ENCODE measurements at places on chromosomes 1 and 21.

DNA sequence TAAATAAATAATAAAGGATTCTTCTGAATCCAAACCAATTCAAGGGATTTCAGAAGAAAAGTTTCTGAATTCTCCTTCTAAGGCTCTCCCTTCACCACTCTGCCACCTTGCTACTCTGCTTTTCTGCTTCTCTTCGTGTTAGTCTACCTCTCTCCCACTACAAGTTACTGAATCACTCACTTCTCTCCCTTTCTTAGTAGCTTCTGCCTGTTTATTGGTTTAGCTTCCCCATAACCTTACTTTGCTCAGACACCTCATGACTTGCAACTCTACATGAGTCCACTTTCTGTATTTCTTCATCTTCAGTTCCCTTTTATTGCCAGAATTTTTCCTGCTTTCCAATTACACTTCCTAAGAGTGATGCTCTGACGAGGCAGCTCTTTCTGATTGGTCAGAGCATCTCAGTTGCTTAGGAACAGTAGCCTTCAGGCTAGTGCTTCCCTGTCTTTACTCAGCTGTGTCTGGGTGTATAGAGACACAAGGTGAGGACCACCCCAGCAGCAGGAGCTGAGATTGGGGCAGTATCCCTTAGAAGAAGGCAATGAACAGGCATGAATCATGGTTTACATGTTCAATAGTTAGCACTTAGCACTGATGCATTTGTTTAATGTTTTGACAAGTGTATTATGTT is 144.6 kb downstream of the SLC30A10 start:
- DNase-seq = no peak

GRCh38 chr1:218735436-218736032 is 390.4 kb downstream of the TGFB2 start:
- DNase-seq = no peak

GRCh38 chr1:156510709-156511108 is 10.1 kb upstream of the MEF2D start:
- DNase-seq = no peak

DNA sequence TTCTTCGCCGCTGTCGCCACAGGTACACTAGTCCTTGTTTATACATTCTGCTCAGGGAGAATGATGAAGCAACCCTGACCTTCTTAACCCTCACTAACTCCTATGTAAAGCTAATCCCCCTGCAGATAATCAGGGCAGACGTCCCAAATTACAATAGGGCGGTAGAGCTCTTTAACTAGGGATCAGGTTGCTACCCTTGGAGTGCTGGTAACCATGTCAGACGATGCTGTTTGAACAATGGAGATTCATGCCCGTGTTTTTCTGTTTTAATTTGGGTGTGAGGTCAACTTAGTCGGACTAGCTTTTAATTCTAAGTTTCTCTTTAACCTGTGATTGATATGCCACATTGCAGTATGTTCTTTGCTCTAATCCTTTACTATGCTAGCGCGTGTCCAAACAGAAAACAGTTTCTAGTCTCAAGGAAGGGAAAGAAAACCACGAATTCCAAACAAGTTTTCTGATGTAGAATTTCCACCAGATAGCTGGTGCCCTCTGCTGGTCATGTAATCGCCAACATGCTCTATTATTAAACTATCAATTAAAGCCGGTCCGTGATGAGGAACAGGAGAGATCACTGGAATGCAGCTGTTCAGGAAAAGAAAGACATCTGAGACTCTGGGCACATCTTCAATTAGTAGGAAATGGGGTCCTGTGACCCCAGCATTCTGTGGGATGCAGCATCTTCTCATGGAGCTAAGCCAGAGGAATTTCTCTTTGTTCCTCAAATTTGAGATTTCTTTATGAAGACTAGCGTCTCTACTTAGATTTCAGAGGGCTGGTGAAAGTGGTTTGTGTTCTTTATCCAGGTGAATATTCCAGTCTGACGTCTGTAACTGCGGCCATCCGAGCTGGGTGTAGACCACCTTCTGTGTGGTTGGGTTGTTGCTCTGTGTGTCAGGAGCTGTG is 18.3 kb upstream of the VAMP3 start:
- peak; percentile 6 for DNase-seq

GRCh38 chr1:247681288-247681897 is 1.9 kb upstream of the OR13G1 start:
- DNase-seq = no peak

DNA sequence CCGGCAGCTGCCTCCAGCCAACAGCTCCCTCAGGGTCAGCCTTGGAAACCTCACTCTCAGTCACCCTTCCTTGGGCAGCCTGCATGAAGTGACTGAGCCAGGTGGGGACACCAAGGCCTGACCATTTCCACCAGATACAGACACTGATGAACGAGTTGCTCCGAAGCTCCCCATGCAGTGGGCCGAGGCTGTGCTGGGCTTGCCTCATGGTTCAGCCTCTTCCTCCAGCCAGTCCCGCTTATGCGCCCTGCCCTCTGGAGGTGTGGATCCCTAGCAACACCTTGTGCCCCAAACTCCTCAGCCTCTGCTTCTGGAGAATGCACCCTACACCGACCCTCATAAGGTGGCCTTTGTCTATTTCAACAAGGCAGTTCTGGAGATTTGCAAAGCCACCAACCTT is 236.0 kb downstream of the RRAGC start:
- DNase-seq = no peak

GRCh38 chr1:64223329-64224151 is 20.1 kb downstream of the UBE2U start:
- DNase-seq = no peak

GRCh38 chr21:46585191-46585953 is 19.5 kb downstream of the S100B start:
- no peak for DNase-seq

DNA sequence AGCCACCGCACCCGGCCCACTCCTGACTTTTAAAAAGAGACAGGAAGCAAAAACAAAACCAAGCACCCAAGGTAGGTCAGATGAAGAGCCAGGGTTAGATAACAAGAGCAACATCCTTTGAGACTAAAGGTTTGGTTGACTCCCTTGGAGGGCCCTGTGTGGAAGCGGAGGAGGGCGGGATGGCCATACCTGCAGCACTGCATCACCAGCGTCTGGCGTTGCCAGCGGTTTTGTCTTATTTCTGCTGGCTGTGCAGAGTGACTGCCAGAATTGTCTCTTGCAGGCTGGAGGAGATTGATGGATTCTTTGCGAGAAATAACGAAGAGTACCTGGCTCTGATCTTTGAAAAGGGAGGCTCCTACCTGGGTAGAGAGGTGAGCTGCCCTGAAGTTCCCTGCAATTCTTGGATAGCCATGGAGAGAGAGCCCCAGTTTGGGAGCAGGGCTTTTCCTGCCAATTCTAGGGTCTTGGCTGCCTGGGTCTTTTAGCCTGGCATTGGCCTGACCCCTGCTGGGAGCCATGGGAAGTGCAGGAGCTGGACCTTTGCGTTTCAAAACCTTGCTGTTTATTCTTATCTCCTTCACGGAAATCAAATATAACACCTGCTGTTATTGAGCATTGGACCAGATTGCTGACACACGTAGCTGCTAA is 24.0 kb downstream of the QSOX1 start:
- DNase-seq = peak; percentile 30

GRCh38 chr1:117138561-117138960 is 17.0 kb upstream of the TRIM45 start:
- DNase-seq = no peak

- DNase-seq = no peak
Observed at GRCh38 chr1:48198970-48199369, 23.5 kb upstream of the SLC5A9 start.

- no peak for DNase-seq
Observed at GRCh38 chr1:96596226-96596922, 125.2 kb upstream of the PTBP2 start.

GRCh38 chr1:189530162-189530561 is 947.5 kb downstream of the BRINP3 start:
- no peak for DNase-seq

DNA sequence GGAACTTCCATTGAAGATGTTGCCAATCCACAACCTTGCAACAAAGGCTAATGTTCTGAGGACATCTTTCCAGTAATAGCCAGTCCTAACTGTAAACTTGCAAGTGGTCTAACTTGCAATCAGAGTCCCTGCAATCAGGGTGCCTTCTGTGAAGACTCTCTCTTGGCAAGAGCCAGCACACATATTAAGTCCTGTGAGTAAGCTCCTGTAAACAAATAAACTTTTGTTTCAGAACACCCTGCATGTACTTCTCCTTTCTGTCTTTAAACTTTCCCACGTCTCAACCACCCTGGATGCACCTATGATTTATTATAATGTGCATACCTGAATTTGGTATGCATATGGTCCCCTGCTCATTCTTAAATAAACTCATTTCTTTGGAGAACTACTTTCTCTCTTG is 9.1 kb downstream of the GBP7 start:
- no peak for DNase-seq

GRCh38 chr1:171973421-171973820 is 132.1 kb downstream of the DNM3 start:
- no peak for DNase-seq

- DNase-seq = no peak
Observed at GRCh38 chr1:189027512-189027911, 1450.2 kb downstream of the BRINP3 start.

DNA sequence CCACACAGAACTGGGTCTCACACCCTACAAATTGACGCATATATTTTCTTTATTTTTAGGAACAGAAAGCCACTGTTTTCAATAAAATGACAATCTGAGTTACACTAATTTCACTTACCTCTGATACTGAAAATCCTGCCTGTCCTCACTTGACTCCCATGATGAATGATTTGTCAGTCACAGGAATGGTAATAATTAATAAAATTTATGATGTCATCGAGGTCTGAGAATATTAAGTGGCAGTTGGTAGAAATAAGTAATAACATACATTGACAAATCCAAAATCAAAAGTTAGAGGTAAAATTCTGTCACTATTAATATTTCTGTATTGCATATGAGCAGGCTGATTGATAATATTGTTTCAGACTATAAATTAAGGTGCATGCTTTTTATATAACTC is 418.7 kb upstream of the RGS18 start:
- no peak for DNase-seq

All from effector memory CD4-positive, alpha-beta T cell (primary cell).